H1 (cell line): ENCODE measurements at places on chromosomes 11 and 22. TPM values are rescaled to one million over a fixed set of nuclear protein-coding genes. Genes with fewer than 3 reads are reported as not detected.

GRIK4 gene
- 1.2 and 2.2 TPM in 2 replicates for polyA plus RNA-seq

GRCh38 chr11:8593455-8593854 lies 573 bp downstream of the STK33 start:
- no peaks in the 10 kb centered on the region for H3K27me3 ChIP-seq
- H3K27ac ChIP-seq: no peak overlapping the region
- no peaks in the 10 kb centered on the region for H3K36me3 ChIP-seq

DNA sequence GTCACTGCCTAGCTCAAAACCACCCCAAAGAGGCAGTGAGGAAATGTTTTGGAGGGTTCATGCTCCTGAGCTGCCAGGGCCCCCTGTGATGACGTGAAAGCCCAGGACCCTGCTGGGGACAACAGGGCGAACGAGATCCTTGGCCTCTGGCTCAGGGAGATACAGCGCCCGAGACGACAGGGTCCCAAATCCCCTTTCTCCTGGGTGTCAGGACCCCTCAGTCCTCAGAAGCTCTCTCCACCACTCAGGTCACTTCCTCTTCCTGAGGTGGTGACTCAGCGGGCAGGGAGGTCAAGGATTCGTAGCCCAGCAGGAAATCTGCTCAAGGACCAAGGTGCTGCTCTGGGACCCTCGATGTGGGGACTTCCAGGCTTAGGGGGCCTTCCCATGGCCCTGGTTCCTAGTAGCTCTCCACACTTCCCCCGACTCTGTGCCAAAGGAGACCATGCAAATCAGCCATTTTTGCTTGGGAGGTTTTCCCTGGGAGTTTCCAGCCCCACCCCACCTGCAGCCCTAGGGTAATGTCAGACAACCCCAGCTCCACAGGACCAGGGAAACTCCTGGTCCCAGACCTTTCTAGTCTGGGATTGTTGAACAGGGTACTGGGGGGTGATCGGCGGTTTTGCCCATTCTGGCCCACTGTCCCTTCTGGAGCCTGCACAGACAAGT lies 12.8 kb downstream of the BCL9L start:
- no peaks in the 10 kb centered on the region for H3K27me3 ChIP-seq
- H3K27ac ChIP-seq: peak overlapping the region; percentile 89
- DNase-seq: no peak
- peak overlapping the region; percentile 55 for H3K4me3 ChIP-seq

C11orf16 gene
- 0.06 and 0.08 TPM in 2 replicates for polyA plus RNA-seq

- no peaks in the 10 kb centered on the region for H3K27me3 ChIP-seq
- no peak for DNase-seq
- no peak overlapping the region for H3K4me3 ChIP-seq
- H3K36me3 ChIP-seq: peaks cover 69% of the 10 kb centered on the region
- peak overlapping the region; percentile 15; the same call in 1 of the 2 replicates for H3K27ac ChIP-seq
Observed at GRCh38 chr11:113833151-113833550, 42.2 kb downstream of the USP28 start.

GRCh38 chr11:134345237-134345550 lies 13.4 kb downstream of the GLB1L2 start:
- H3K27me3 ChIP-seq: no peaks in the 10 kb centered on the region
- no peak overlapping the region for H3K27ac ChIP-seq
- DNase-seq: peak; percentile 35
- H3K36me3 ChIP-seq: no peaks in the 10 kb centered on the region
- H3K4me3 ChIP-seq: no peak overlapping the region
- H3K4me1 ChIP-seq: no peaks in the 10 kb centered on the region; the same call in 1 of the 2 replicates

DNA sequence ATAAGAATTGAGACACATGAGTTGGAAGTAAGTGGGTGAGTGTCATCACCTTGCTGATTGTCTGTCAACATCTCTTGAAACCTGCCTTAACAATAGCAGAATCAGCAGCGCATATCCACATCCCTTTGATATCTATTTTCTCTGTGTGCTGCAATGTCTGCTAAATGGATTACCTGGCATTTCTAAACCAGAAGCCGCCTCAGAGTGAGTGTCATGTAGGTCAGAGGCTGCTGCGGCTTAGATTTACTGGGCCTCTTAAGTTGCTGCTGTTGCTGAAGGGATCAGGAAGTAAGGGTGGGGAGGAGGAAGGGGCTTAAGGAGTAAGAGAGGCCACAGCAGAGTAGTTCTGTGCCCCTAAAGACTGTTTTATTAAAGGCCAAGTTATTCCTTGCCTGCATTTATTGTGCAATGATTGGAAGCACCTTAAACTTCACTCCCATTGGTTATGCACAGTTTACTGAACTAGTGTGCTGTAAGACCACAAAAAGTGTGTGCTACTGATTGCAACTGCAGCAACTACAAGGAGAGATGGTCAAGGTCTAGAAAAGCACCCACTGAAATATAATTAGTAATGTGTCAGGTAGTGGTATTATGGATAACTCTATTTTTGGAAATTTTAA lies 29.8 kb upstream of the TMEM41B start:
- H3K4me1 ChIP-seq: peaks cover 8% of the 10 kb centered on the region
- H3K4me3 ChIP-seq: no peak overlapping the region
- H3K27ac ChIP-seq: no peak overlapping the region
- no peak for DNase-seq
- H3K36me3 ChIP-seq: no peaks in the 10 kb centered on the region
